Stimulated activated CD8-positive, alpha-beta memory T cell treated with anti-CD3 and anti-CD28 coated beads, Interleukin-4, amount 100 ng/mL, for 4 hours (primary cell): ENCODE measurements at places on chromosomes 5 and 9.

GRCh38 chr5:43193181-43193893 is 1.3 kb downstream of the NIM1K start:
- DNase-seq = no peak

DNA sequence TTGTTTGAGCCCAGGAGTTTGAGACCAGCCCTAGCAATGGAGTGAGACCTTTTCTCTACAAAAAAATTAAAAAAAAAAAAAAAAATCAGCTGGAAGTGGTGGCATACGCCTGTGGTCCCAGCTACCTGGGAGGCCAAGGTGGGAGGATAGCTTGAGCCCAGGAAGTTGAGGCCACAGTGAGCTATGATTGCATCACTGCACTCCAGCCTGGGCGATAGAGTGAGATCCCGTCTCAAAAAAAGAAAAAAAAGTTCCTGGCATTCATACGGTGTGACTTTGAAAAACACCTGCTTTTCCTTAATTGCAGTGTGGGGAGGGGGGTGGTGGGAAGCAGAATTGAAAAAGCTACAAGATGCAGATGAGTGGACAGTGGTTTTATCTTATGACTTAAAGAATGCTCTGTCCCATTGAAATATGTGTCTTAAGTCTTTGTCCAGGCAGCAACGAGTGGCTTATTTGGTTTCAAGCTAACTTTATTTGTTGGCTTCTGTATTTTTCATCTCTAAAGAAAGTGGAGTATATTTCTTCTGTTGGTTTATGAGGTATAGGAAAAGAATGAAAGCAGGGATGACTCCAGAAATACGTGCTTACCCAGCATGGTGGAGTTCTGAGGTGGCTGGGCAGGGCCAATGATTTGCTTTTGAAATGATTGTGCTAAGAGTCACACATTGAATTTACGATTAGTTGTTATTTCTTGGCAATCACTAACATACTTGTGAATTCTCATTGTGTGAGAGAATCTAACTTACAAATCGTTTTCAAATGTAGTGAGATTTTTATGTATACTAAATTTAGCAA is 27.8 kb downstream of the ROPN1L start:
- DNase-seq = no peak

- no peak for DNase-seq
Observed at GRCh38 chr5:54518818-54519508, 1.4 kb downstream of the SNX18 start.

GRCh38 chr9:91392435-91392834 is 30.7 kb upstream of the AUH start:
- DNase-seq = no peak

GRCh38 chr9:21027295-21027694 is 4.1 kb downstream of the HACD4 start:
- DNase-seq = no peak

- no peak for DNase-seq
Observed at GRCh38 chr9:12794101-12794799, 19.4 kb downstream of the LURAP1L start.

GRCh38 chr9:101512116-101512515 is 21.5 kb upstream of the RNF20 start:
- DNase-seq = no peak
